ENCODE measurements at places on chromosomes 7 and 10.

DNA sequence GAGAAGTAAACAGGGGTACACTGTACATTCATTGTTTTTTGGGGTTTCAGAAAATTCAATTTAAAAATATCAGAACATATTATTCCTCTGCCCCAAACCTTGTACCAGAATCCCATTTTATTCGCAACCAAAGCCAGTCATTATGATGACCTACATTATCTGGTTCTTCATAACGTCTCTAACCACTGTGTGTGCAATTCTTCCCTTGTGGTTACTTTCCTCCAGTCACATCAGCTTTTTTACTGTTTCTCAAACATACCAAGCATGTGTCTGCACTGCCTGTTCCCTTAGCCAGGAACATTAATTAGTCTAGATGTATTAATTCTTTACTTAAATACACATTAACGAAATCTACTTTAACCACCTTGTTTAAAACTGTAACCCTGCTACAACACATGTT, 64.8 kb downstream of the THSD7A start:
- DNase-seq: no peak

GRCh38 chr10:132806561-132807003, 20.6 kb upstream of the NKX6-2 start:
- no peak for DNase-seq

DNA sequence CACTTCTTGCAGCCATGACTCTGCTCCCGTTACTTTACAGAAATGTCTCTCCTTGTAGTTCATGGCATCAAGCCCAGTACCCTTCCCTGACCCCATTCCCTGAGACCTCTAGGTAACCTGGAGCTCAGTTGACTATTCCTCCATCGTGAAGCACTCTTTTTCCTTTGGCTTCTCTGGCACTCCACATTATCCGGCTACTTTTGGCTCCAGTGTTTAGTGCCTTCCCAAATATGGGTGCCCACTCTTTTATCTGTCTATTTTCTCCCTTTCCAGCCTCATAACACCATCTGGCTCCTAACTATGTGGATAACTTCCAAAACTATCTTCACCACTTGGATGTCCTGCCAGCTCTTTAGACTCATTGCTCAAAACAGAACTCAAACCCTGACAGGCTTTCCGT, 744.7 kb upstream of the GALNT17 start:
- DNase-seq: no peak

GRCh38 chr7:149569726-149570422, 72.3 kb upstream of the ZNF746 start:
- no peak for DNase-seq

DNA sequence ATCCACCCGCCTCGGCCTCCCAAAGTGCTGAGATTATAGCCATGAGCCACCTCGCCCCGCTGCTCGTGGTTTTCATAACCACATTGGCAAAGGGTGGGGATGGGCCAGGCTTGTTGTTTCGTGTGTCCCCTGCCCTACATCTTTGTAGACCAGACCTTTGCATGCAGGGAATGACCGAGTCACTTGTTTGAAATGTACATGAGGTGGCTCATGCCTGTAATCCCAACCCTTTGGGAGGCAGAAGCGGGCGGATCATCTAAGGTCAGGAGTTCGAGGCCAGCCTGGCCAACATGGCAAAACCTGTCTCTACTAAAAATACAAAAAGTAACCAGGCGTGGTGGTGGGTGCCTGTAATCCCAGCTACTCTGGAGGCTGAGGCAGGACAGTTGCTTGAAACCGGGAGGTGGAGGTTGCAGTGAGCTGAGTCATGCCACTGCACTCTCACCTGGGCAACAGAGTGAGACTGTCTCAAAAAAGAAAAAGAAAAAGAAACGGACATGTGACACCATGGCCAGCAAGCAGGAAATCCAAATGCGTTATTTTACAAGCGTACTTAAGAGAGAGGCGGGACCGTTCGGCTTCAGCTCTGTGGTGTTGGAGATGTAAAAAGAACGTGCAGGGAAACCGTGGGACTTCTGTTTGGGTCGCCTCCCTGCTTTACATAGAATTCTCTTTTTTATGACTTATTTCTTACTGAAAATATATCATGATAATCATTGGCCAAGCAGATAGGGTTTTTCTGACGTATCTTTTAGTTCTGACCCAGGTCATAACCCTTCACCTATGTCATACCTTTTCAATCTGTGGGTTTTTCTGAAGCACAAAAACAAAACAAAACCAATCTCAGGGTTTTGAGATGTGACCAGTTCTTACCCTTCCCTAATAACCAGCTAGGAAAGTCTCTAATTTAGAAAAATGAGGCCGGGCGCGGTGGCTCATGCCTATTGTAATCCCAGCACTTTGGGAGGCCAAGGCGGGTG, 45.1 kb downstream of the WIPI2 start:
- DNase-seq: no peak

DNA sequence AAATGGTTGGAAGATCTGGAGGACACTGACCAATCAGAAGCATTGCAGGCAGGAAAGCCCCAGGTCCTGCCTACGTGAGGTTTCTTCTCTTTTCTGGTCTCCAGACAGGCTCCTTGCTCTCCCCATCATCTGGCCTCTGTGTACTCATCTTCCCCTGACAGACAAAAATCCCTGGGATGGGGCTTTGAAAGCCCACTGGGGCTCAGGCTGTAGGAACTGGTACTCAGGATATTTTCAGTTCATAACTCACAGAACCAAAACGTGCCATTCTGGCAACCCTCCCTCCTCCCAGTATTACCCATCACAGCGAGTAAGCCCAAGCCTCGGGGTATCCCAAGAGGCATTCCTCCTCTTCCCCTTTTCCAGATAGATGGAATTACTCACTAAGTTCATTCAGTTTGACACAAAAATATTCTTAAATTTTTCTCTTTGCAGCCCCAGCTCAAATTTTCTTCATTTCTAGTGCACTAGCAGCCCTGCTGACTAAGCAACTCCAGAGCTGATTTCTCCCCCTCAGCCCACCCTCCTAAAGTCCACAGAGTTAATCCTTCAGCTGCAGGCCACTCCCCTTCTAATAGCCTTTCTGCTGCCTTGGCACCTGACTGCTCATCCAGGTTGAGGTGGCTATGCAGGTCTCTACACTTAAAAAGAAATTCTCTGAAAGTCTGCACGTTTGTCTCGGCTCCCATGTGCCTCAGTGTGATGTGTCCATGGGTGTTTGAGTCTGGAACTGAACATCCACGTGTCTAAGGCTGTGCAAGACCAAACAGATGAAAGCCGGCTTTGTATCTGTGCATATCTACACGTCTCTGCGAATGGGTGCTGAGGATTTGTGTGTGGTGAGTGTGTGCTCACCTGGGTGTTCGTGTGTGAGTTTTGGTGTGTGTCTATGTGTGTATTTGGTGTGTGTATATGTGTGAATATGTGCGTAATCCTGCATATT, 331.4 kb downstream of the CCSER2 start:
- DNase-seq: no peak

GRCh38 chr7:45000093-45001032, at the start of gene CCM2:
Gene CCM2 (plus strand): TSS chr7:45000201. CDS start chr7:45000334, 133 bp downstream.
- DNase-seq: no peak

All from stimulated activated CD8-positive, alpha-beta memory T cell treated with anti-CD3 and anti-CD28 coated beads, Interleukin-15, amount 100 ng/mL, for 1 hour (primary cell).